ENCODE measurements at places on chromosomes 11 and 22. TPM values are rescaled to one million over a fixed set of nuclear protein-coding genes. Genes with fewer than 3 reads are reported as not detected.

DNA sequence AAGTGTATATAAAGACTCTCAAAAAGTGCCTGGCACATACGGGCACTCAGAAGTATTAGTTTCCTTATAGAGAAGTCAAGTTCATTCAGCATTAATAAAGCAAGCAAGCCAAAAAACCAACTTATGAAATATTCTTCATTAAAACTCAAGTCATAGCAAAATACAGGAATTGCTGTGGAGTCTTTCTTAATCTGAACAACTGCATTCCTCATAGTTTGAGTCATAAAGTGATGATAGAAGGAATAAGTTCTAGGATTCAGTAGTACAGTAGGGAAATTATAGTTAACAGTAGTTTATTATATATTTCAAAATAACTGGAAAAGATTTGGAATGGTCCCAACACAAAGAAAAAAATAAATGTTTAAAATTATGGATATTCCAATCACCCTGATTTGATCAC lies 200.3 kb downstream of the C11orf91 start:
- H3K27me3 ChIP-seq, result no peaks in the 10 kb centered on the region
- H3K4me1 ChIP-seq, result no peaks in the 10 kb centered on the region
- no peak for DNase-seq
- H3K4me3 ChIP-seq, result no peak overlapping the region
- no peaks in the 10 kb centered on the region for H3K36me3 ChIP-seq

DNA sequence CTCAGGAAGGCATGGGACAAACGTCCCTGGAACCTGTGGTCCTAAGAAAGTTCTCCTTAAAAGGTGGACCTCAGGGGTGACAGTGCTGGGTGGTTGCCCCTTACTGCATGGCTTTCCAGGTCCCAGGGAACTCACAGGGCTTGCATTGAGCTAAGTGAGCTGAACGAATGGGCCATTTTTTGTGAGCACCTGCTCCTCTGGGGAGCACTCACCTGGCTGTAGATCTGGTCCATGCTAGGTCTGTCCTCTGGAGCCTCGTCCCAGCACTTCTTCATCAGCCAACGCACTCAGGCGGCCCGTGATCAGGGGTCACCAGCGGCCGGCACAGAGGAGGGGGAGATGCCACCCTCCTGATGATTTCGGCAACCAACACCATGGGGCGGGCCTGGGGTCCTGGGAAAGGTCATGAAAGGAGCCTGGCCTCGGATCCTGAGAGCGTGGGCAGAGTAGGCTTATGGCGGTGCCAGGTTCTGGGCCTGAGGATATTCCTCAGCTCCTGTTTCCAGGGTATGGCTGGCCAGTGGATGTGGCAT lies 36.8 kb upstream of the LRRC32 start:
- DNase-seq, result no peak
- no peak overlapping the region for H3K4me3 ChIP-seq
- peaks cover 3% of the 10 kb centered on the region for H3K27me3 ChIP-seq
- H3K4me1 ChIP-seq, result no peaks in the 10 kb centered on the region
- no peaks in the 10 kb centered on the region for H3K36me3 ChIP-seq

- no peak overlapping the region for H3K4me3 ChIP-seq
- no peaks in the 10 kb centered on the region for H3K27me3 ChIP-seq
- no peak for DNase-seq
Measured at GRCh38 chr22:48893288-48894063, 934.2 kb downstream of the BRD1 start.

DNA sequence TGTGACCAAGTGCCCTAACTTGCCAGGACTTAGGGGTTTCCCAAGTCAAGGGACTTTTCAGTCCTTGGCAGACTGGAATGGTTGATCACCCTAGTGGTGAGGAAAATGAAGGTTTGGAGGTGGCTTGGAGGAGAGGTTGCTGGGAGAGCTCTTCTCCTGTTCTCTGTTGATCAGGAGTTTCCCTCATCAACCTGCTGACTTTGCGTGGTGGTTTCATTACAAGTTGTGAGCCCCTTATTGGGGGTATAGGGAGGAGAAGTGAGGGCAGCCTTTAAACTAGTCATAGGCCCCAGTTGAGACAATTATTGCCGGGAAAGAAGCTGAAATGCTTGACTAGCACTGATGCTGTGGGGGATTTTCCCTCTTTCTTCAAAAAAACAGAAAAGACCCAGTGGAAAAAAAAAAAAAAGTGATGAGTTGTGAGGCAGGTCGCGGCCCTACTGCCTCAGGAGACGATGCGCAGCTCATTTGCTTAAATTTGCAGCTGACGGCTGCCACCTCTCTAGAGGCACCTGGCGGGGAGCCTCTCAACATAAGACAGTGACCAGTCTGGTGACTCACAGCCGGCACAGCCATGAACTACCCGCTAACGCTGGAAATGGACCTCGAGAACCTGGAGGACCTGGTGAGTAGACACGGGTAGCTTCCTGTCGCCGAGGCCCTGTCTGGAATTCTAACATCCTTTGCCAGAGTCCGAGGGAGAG lies at the start of gene CXCR5:
CXCR5 (plus strand) TSS at position 525 of the 704 bp plus-strand sequence; CDS start at position 575, 50 bp downstream.
- DNase-seq, result no peak
- H3K4me1 ChIP-seq, result peaks cover 20% of the 10 kb centered on the region
- H3K27me3 ChIP-seq, result no peaks in the 10 kb centered on the region
- no peak within 1 kb of the TSS for H3K4me3 ChIP-seq
- no peak within 1 kb of the TSS for H3K27ac ChIP-seq

GRCh38 chr22:25637032-25637431 lies 72.6 kb downstream of the GRK3 start:
- H3K36me3 ChIP-seq, result no peaks in the 10 kb centered on the region
- no peaks in the 10 kb centered on the region for H3K27me3 ChIP-seq
- no peak overlapping the region for H3K4me3 ChIP-seq
- H3K27ac ChIP-seq, result no peak overlapping the region

DNA sequence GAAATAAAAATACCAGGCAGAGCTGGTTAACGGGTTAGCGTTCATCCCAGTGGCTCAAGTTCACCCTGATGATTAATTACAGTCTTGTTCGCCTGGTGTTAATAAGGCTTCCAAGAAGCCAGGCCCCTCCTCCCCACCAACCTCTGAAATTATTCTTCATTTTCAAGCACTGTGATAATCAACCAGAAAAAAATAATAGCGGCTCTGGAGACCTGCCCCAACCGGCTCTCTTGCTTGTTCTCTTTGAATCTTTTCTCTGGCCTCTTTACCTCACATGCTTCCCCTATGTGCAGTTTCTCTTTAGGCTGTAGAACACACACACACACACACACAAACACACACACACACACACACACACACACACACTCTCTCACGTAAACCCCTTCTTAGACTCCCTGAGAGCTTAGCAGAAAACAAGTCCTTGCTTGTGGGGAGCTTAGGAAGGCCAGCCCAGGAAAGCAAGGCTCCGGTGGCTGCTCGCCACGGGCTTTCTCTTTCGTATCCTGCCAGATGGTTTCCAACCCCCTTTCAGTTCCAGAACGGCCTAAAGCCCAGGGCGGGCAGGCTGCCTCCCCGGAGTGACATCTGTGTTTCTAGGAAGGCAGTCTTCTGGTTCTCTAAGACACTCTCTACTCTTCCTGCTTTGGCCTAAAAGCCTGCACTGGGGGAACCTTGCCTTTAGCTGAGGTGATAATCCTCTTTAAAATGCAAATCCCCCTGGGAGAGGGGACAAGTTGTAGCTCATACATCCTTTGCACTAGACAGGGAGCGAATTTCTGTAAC lies 106.4 kb upstream of the SESN3 start:
- DNase-seq, result peak; percentile 86
- H3K4me1 ChIP-seq, result peaks cover 30% of the 10 kb centered on the region
- H3K27me3 ChIP-seq, result no peaks in the 10 kb centered on the region
- no peaks in the 10 kb centered on the region for H3K36me3 ChIP-seq
- H3K4me3 ChIP-seq, result peak overlapping the region; percentile 2
- peak overlapping the region; percentile 84 for H3K27ac ChIP-seq

- no peak within 1 kb of the TSS for H3K27ac ChIP-seq
- H3K27me3 ChIP-seq, result peaks cover 26% of the 10 kb centered on the region
- peaks cover 16% of the 10 kb centered on the region for H3K4me1 ChIP-seq
- H3K36me3 ChIP-seq, result no peaks in the 10 kb centered on the region
- H3K4me3 ChIP-seq, result peak within 1 kb of the TSS; percentile 61
Measured at GRCh38 chr11:66728693-66729385, at the start of gene SPTBN2. Gene SPTBN2, minus strand, starts transcription at chr11:66729216. Its CDS starts 7,976 bp downstream, at chr11:66721240.

Gene CCDC15
- total RNA-seq, result 15.6 TPM

Gene OR52I1
- total RNA-seq, result not detected

All from stomach (tissue), 19 donors.